ENCODE measurements at places on chromosomes 2 and 18. TPM values are rescaled to one million over a fixed set of nuclear protein-coding genes. Genes with fewer than 3 reads are reported as not detected.
A peak's percentile ranks its signal among the peaks of the same experiment; 100 is the strongest.

- no peak for DNase-seq
These were observed 12.0 kb downstream of the MEMO1 start for GRCh38 chr2:31998731-31999383.

DNA sequence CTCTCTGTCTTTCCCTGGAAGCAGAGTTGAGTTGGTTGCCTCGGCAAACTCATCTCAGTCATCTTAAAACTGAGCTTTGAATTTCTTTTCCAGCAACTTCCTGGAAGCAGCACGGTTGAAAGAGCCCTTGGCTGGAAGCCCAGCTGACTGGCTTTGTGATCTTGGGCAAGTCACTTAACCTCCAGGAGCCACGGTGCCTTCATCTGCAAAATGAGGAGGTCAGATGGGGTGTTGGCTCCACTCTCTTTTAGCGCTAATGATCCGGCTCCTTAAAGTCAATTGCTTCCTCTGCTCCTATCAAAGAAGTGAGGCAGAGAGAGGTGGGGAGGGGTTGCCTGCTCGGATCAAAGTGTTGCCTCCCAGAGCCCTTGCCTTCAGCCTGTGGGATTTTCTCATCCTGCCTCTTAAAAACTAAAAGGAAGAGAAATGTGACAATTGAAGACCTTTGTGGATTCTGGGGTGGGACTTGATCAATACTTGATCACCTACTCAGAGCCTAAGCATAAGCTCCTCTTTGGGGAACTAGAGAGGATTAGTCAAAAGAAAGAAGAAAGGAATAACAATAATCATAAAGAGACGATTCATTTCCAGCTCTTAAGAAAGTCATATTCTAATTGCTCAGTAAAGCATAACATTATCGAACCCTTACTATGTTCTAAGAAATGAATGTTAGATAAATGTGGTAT lies 86.6 kb downstream of the MYCN start:
- no peak for DNase-seq

GRCh38 chr2:55567298-55567697 lies 47.8 kb downstream of the CFAP36 start:
- no peak for DNase-seq

- peak; percentile 98 for DNase-seq
These were observed 21.7 kb downstream of the LBH start for GRCh38 chr2:30252723-30253701.

DNA sequence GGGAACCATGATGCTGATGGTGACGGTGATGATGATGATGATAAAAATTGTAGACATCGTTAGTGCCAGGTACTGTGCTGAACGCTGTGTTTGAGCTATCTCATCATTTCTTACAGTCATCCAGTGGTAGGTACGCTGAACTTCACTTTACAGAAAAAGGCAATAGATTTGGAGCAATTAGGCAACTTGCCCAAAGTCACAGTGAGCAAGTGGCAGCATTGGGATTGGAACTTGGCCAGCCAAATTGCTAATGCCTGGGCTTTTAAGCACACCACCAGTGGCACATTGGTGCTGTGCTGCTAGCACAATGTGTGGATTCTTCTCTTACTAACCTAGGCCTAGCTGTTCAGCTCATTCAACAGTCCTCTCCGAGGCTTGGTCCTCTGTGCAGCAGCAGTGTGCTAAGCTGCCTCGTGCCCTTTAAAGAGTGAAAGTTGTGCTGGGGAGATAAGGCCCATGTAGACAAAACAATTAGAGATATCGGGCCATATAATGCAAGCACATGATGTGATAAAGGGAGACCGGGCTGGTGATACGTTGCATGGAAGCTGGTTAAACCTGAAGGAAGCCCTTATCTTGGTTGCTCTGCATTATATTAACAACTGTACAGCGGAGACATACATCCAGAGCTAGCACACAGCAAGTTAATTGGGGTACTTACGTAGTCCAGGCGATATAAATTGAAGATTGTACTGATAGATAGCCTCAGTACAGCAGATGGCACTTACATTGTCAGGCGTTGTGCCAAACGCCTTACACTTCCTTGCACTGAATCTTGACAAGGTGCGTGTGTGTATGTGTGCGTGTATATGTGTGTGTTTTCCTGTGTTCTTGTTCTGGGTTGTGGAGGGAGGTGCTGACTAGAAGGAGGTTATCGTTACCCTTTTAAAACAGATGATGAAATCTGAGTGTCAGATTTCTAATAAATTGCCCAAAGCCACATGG lies 28.4 kb downstream of the HK2 start:
- peak; percentile 86 for DNase-seq

- DNase-seq: no peak
These were observed 287.6 kb downstream of the SOCS6 start for GRCh38 chr18:70576276-70577022.

DNA sequence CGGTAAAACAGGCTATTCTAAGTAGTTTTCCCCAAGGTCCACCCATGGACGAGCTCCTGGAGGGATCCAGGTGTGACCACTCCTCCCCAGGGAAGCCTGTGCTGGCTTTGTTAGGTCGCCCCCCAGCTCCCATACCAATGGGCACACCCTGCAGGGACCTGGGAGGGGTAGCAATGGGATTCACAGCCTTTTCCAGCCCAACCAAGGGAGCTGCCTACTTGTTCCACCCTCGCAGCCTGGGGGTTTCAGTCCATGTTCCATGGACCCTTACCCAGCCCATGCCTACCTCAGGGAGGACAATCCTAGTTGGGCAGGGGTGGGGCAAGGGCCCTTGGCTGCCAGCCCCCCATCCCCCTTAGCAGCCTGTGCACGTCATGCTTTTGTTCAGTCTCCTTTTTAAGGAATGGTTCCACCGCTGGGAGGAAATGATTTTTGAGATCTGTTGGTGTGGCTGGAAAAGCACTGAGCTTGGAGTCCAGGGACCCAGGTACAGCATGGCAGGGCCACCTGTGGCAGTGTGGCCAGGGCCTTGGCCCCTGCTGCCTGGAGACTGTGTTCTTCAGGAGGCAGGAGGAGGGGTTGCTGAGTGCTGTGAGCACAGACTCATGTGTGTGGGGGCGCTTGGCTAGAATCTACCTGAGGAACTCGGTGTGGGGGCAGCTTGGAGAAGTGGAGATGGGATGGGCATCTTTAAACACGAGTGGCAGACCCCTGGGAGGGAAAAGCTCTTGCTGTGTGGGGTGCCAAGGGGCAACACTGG lies 166.8 kb downstream of the TWIST2 start:
- no peak for DNase-seq

- DNase-seq: no peak
These were observed 9.5 kb upstream of the CNNM3 start for GRCh38 chr2:96806468-96807126.

- no peak for DNase-seq
These were observed 680.7 kb downstream of the EPHA4 start for GRCh38 chr2:220891405-220891804.

- no peak for DNase-seq
These were observed 21.5 kb downstream of the RPL37A start for GRCh38 chr2:216520112-216520511.

DNA sequence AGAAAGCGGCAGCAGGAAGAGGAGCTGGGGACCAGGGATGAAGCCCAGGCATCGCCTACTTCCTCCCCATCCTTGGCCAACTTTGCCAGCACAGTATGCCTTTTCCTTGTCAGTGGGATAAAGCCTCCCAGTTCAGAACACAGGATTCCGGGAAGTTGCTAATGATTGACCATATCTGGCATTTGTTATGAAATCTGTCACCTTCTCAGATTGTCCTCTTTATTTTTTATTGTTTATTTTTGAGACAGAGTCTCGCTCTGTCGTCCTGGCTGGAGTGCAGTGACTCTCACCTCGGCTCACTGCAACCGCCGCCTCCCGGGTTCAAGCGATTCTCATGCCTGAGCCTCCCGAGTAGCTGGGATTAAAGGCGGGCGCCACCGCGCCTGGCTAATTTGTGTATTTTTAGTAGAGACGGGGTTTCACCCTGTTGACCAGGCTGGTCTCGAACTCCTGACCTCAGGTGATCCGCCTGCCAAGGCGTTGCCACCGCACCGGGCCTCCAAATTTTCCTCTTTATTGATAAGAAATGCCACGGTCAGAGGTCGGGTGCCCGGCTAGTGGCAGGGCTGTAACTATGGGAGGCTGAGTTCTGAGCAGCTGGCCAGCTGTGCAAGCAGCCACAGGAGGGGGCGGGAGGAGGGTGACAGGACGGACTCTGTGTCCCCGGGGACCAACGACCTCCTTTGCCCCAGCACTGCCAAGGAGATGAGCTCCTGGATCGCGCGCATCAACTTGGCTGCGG lies 24.4 kb downstream of the PSD4 start:
- no peak for DNase-seq

DNA sequence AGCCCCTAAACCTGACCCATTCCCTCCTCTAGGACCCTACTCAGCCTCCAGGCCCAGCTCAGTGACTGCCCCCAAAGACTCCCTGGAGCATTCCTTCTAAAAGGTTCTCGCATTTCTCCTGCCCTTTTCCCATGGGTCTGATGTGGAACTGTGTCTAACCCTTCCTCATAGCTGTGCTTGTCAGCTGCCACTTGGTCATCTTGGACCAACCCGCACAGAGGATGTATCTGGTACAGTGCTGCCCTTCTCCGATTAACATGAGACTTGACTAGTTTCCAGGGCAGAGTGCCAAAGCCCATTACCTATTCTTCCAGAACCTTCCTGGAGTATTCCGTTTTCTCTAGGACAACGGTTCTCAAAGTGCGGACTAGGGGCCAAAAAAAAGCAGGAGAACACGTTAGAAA lies 518 bp upstream of the NFU1 start:
- DNase-seq: no peak

- DNase-seq: peak; percentile 63
These were observed 189.8 kb downstream of the SH3BP4 start for GRCh38 chr2:235141411-235142128.

GRCh38 chr2:144833075-144833637 lies 313.2 kb upstream of the ZEB2 start:
- DNase-seq: no peak

- DNase-seq: peak; percentile 90
These were observed 3.8 kb downstream of the GALNT5 start for GRCh38 chr2:157261199-157261782.

DNA sequence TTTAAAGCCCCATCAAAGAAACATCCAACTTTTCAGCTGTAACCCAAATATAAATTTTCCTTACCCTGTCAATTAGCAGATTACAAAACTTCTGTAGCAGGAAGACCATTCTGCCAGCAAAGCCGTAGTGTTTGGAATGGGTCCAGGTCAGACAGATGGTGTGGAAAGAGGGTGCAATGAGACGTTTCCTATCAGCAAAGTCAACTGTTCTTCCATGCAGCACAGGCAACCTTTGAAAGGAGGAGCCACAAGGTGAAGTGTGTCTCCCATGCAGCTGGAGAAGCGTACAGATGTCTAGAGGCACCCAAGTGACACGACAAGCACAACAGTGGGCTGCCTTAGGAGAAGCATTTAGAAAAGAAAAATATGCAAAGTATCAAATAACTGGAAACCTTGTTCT lies 83.7 kb downstream of the SP3 start:
- DNase-seq: no peak

DNA sequence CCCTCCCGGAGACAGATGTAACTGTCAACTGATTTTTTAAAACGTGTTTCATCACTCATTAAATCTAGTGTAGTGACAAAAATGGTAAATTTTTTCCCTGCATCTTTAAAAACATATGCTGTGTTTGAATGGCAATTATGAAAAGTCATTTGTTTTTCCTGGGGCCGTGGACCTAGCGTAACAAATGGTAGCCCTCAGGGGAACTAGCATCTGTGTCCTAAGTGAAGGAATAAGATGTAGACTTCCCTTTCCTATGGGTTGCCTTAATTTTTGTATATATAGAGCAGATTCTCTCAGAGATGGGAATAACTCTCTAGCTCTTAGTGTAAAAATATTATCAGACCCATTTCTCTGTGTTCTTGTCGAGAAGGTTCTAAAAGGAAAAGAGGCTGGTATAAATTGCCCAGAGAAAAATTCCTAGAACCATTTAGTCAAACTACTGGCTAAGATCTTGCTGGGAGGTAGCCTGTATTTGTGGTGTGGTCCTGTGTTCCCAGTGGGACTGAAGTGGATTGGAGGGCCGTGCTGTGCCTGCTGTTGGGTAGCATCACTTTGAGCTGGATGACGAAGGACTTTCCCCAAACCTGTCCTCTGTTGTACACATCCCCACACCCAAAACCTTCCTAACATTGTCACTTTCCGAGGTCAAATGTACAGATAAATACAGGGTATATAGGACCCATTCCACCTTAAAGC lies 85.8 kb downstream of the LIMS1 start:
- DNase-seq: no peak

AP1S3 gene
- 6.3 TPM for polyA plus RNA-seq

COBLL1 gene
- 38.3 TPM for polyA plus RNA-seq

BARD1 gene
- polyA plus RNA-seq: 8.6 TPM

NAPG gene
- polyA plus RNA-seq: 26.6 TPM

MC2R gene
- polyA plus RNA-seq: 0.06 TPM

Data from large intestine (tissue), 12 donors.